NCI-H1417 treated with DMSO at 0.1 percent for 48 hours (cell line): ENCODE measurements at places on chromosomes 4 and X.
A peak's percentile ranks its signal among the peaks of the same experiment; 100 is the strongest.

DNA sequence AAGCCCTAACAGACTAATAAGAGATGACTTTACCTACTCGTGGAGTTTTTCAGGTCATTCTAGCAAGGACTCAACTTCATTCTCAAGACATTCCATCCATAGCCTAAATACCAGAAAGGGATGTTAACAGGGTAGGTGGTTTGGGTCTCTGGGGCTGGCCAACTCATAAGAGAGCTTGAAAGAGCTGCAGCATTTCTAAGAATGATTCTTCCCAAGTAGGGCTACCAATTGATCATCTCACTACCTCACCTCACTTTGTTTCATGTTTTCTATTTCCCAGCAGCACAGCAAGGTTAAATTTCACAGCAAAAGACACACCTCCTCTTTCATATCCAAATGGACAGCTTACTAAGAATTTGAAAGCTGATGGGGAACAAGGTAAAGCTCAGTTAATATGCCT, 614.8 kb upstream of the DIPK2B start:
- DNase-seq, result no peak

DNA sequence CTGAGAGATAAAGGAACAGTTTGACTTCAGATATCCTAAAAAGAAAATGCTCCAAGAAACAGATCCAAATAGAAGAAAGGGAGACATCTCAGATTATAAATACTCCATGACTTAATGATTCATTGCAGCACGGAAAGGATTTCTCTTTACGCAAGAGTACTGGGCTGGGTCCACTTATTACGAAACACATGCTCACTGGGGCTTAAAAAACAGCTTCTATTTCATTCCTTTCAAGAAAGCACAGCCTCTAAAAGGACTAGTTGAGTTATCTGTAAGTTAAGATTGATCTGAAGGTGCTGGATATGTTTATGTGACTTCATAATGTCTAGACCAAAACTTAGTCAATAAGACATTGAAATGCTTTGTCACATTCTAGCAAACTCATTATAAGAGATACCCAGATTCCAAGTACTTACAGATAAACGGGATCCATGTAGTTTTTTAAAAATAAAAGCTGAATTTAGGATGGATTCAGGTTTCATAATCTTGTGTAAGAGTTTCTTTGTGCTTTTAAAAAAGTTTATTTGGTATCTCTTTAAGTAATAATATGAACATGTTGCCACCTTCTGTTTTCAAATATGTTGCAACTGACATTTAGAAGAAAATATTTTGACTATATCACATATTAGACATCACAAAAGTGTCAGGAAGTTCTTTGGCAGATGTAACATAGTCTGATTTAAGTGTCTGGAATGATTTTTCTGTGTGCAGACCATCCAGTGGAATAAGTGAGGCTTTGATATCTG, 109.5 kb upstream of the MYOZ2 start:
- DNase-seq, result no peak

- no peak for DNase-seq
These were observed 62.4 kb downstream of the HOPX start for GRCh38 chr4:56618734-56619133.

DNA sequence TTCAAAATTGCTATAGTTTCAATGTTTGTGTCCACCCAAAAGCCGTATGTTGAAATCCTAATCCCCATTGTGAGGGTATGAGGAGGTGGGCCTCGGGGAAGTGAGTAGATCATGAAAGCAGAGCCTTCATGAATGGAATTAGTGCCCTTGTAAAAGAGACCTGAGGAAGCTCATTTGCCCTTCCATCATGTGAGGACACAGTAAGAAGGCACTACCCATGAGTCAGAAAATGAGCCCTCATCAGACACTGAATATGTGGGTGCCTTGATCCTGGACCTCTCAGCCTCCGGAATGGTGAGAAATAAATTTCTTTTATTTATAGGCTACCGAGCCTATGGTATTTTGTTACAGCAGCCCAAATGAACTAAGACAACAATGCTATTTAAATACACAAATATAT, 57.7 kb upstream of the EFHC2 start:
- no peak for DNase-seq

GRCh38 chrX:150035531-150035930, 97.2 kb upstream of the EOLA2 start:
- no peak for DNase-seq

GRCh38 chrX:134676436-134676835, 18.2 kb upstream of the PLAC1 start:
- no peak for DNase-seq

DNA sequence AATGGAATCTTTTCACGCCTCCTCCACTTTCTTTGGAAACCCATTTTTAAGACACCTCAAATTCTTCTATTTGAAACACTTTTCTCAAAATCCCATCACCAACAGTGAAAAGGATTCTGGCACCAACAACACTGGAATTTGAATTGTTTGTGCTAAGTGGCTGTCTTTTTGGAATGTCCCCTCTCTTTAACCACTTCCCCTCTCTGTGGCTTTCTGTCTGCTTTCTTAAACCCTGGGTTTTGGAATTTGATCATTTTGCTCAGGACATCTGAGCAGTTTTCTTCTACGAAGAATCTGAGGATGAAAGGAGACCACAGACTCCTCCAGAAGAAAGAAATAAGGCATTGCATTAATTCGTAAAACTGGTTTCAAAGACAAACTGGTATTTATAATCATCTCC, 89.0 kb downstream of the MXRA5 start:
- no peak for DNase-seq

- DNase-seq, result no peak
These were observed 115.2 kb upstream of the LNX1 start for GRCh38 chr4:53706422-53707032.

GRCh38 chr4:22515888-22516541, at the start of gene ADGRA3:
TSS of gene ADGRA3 (minus strand) at chr4:22516066. CDS start at chr4:22515784, 282 bp downstream.
- DNase-seq, result peak; percentile 1

- no peak for DNase-seq
These were observed 143.3 kb downstream of the CAMK2D start for GRCh38 chr4:113618205-113618604.

DNA sequence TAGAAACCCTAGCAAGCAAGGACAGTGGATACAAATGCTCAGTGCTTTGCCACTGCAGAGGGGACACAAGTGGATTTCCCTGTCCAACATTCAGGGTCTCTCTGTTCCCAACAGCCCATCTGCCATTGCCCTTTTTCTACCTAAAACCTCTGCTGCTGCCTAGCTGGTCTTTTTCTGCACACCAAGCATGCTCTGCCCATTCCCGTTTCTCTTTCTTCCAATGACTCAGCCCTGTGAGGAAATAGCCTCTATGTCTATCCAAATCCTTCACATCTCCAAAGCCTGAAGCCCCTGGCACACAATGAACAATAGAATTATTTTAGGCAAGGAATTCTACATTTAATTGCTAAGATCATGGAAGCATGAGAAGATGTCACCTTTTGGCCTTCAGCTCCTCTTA, 5.7 kb upstream of the AMELX start:
- DNase-seq, result no peak

GRCh38 chrX:45697591-45697990, 496.9 kb upstream of the DIPK2B start:
- DNase-seq, result no peak

GRCh38 chr4:42531341-42532030, 125.4 kb downstream of the ATP8A1 start:
- DNase-seq, result no peak

- no peak for DNase-seq
These were observed 34.2 kb downstream of the CCDC149 start for GRCh38 chr4:24878636-24879016.

GRCh38 chr4:87679449-87680169, 29.5 kb downstream of the DMP1 start:
- DNase-seq, result peak; percentile 0

- DNase-seq, result no peak
These were observed 19.8 kb upstream of the TMLHE start for GRCh38 chrX:155632431-155633100.

DNA sequence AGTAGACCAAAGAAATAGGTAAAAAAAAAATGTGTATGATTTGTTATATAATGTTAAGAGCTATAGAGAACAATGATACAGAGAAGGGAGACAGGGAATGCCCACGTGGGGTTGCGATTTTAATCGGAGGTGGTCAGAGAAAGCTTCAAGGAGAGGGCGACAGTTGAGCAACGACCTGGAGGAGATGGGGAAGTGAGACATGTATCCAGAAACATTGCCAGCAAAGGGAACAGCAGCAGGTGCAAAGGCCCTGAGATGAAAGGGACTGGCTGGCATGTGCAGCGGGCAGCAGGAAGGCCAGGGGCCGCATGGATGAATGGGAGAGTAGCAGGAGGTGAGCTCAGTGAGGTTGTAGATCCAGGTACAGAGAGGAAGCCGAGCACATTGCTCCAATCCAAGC, 32.9 kb downstream of the NIPAL1 start:
- no peak for DNase-seq

DNA sequence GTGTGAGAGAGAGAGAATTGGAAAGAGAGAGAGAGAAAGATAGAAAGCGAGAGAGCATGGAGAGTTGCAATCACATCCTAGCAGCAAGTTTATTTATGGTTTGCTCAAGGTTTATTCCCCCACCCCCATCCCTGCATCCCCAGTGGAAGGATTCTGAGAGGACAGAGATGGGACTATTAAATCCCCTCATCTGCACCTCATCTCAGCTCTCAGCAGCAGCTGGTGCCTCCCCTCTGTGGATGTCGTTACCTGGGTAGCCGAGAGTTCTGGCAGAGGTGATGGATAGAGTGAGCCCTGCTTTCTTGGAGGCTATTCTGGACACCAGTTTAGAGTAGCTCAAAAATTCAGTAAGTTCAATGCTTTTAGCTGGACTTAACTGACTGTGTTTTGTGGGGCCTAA, 132.0 kb upstream of the RAI2 start:
- no peak for DNase-seq

- peak; percentile 27 for DNase-seq
These were observed 28.8 kb upstream of the CFAP47 start for GRCh38 chrX:35890699-35891098.

DNA sequence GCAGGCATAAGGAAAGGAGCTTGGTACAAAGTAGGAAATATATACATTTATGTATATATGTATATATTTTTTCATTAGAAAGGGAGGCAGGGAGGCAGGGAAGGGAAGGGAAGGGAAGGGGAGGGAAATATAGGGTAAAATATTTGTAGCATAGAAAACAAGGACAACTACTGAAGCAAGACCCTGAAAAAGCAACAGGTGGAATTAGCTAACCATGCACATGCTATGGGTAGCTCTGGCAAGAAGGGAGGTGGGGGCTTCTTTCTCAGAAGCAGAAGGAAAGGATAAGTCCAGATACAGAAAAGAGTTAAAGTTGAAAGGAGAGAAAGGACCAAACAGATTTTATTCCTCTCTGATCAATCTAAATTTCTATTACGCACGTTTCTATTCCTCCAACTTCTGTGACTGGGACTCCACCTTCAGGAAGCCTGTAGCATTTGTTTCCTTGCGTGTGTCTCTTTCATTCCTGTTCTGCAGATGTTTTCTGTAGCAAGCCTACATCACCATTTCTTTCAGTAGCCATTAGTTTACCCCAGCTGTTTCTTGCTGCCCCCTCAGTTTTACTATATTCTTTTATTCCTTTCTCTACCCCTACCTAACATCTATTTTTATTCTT, 82.9 kb downstream of the OR13H1 start:
- DNase-seq, result no peak

- DNase-seq, result no peak
These were observed 17.8 kb upstream of the STOX2 start for GRCh38 chr4:183887351-183887750.

DNA sequence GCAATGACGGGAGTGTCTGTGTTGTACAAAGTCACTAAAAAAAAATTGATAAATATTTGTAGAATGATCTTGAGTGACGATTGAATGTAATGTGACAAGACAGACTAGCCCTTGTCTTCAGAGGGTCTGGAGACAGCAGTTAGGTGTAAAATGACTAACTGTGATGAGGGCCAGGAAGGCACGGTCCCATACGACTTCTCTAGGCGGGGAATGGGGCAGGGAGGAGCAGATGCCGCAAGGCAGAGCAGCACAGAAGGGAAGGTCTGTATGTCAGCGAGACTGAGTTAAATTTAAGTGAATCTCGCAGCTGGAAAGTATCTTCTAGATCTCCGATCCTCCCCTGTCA, 405 bp downstream of the CENPE start:
- DNase-seq, result no peak

DNA sequence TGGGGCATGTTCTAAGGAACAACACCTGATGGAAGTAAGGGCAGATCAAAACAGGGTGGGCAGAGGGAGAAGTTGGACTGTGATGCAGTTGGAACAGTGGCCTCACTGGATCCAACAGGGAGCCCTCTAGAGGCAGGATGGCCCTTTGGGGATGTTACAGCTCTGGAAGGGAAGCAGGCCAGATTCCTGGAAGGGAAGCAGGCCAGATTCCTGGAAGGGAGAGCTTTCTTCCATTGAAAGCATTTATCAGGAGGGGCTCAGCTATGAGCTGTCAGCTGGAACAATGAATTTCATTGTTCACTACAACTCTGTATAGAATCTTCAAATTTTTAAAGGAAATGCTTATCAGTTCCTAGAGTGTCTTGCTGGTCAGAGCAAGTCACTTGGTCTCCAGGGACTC, 17.7 kb downstream of the IL15 start:
- no peak for DNase-seq

DNA sequence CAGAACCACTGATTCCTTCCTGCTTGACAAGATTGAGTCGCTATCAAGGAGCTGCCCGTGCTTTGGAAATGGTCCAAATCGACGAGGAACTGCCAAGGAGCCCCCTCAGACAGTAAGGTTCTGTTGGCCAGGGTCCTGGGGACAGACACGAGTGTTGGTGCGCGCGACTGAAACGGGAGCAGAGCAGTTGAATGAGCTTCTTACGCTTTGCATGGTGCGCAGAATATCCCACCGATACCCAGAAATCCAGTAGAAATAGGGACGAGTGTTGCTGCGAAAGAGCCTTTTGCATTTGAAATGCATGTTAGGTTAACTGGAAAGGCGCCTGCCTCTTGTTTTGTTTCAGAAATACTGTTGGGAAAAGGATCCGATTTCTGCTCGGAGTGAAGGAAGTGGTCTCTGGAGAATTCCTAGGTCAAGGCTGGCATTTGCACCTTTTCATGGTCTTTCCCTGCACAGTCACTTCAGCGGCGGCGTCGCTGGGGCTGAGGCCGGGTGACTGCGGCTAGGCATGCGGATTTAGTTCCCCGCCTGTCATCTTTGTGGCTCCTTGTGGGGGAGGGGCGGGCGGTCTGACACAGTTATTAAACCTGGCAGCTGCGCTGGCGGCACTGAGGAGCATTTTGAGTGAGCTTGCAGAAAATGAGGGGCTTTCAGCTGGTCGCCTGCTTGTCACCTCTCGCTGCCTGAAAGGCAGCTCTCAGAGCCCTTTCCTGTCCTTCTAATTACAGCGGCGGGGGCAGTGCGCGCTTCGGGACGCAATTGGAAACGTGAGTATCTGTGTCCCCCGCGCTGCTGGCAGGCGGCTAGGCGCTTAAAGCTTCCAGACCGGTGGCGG, 51.5 kb upstream of the TRIM2 start:
- peak; percentile 46 for DNase-seq

- no peak for DNase-seq
These were observed 712 bp downstream of the STX18 start for GRCh38 chr4:4541040-4541631.

GRCh38 chrX:72029483-72030411, 102.0 kb downstream of the RTL5 start:
- no peak for DNase-seq

GRCh38 chr4:150289881-150290280, 211.6 kb downstream of the DCLK2 start:
- no peak for DNase-seq
